Stimulated activated naive CD4-positive, alpha-beta T cell (primary cell): ENCODE measurements at places on chromosomes 6 and 20.

DNA sequence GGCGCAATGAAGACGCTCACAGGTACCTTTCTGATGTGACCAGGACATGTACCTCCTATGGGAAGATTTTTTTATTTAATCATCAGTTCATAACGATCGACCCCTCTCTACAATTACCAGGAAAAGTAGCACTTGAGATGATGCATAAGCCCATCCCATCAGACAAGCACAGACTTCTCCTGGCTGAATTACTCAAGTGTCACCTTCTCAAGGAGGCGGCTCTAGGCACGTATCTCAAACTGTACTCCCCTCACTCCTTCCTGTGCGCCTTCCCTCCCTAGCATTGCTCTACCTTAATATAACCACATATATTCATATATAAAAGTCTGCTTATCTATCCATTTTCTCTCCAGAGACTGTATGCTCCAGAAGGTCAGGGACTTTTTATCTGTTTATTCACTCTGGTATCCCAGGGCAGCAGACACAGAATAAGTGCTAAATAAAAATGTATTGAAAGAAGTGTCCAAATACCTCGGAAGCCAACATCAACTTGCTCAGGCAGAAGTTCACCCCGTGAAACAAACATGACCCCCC is 71.5 kb downstream of the CNKSR3 start:
- DNase-seq, result no peak

GRCh38 chr6:74333406-74333805 is 637.4 kb downstream of the CD109 start:
- no peak for DNase-seq

GRCh38 chr20:48962976-48963771 is 41.7 kb downstream of the ARFGEF2 start:
- no peak for DNase-seq

DNA sequence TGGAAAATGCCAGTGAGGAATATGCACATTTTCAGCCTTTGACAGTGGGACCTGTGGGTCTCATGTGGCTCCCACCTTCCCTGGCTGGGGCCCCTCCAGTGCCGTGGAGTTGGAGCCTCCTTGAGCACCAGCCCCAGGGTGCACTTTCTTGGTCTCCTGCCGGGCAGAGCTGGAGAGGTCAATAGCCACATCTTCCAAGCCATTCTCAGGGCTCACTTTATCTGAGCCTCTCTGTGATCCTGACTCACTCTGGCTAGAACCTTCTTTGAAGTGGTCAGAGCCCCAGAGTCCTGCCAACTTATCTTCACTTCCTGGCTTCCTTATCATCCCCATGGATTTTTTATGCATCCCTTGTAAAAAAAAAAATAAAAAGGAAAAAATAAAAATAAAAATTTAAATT is 5.7 kb downstream of the VSX1 start:
- DNase-seq, result no peak

DNA sequence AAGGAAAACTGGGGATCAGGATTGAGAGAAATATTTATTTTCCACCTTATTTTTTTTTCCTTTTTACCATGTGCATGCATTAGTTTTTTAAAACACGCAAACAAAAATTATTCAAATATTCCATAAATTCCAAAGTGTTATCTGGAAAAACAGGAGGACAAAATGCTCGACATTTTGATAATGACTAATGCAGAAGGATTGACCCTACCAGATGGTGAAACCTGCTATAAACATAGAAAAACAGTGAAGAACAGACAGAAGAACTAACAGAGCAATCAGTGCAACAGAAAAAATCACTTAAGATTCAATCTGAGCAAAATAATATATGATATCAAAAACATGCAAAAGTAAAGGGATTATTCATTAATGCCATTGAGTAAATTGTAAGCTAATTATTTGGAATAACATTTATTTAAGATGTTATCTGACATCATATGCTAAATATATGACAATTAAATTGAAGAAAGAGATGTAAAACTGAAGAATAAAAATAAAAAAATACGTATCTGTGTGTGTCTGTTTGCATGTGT is 218.4 kb downstream of the LMBRD1 start:
- no peak for DNase-seq

DNA sequence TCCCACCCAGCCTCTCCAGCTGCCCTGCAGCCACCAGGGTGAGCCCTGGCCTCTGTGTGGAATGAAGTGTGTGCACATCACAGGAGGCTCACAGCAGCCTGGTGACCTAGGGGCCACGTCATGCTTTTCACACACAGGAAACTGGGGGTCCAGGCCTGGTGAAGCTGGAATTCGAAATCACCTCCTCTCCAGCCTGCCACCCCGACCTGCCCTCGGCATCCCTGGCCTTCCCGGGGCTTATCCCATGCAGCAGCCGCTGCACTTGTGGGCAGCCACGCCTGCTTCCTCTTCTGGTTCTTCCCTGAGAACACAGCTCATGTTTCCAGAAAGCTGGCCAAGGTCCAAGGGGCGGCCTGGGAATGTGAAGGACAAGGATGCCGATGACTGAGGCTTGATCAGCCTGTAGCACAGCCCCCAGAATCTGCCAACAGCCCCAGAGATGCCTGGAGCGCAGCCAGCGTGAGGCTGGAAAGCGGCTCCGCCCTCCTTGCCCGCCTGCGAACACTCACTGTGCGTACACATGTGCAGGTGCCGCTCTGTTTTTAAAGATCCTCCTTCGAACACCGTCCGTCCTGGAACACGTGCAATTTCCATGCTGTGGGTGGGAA is 4.2 kb upstream of the NTSR1 start:
- DNase-seq, result no peak

GRCh38 chr6:31426395-31427354 is 23.3 kb downstream of the MICA start:
- DNase-seq, result no peak

DNA sequence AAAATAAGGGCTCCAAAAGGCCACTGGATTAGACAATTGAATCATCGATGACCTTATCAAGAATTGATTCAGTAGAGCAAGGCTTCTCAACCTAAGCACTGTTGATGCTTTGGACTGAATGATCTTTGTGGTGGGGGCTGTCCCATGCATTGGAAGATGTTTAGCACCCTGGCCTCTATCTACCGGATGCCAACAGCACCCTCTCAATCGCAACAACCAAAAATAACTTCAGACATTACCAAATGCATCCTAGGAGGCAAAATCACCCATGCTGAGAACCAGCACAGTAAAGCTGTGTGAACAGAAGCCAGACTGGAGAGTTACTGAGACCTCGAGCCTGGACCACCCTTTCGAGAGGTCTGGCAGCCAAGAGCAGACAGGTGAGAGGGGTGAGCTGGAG is 67.5 kb downstream of the TBC1D7 start:
- DNase-seq, result no peak

GRCh38 chr20:50428097-50428828 is 81.9 kb upstream of the PTPN1 start:
- DNase-seq, result no peak

DNA sequence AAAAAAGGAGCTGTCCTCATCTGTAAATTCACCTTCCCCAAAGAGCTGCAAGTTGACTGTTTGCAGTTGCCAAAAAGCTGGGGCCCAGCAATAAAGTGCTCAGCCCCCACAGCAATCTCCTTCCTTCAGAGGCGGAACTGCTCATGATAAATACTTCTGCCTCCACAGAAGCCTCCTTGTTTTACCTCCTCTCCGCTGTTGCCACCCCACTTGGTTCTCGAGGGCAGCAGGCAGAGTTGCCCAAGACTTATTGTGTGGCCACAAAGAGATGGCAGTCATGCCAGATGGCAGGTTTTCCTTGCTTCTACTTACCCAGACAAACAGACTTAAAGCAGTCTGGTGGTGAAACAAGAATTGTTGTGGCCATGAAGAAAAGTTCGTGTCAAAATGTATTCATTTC is 66.3 kb downstream of the SLX4IP start:
- no peak for DNase-seq
